ENCODE measurements at places on chromosomes 3 and 15.

GRCh38 chr3:50502225-50502583, 1.2 kb downstream of the CACNA2D2 start:
- no peak for DNase-seq

- no peak for DNase-seq
These were observed 22.0 kb upstream of the PGPEP1L start for GRCh38 chr15:99029341-99030144.

- no peak for DNase-seq
These were observed 29.9 kb upstream of the TTC14 start for GRCh38 chr3:180571831-180572598.

- no peak for DNase-seq
These were observed 530.8 kb downstream of the SHQ1 start for GRCh38 chr3:72317491-72317890.

DNA sequence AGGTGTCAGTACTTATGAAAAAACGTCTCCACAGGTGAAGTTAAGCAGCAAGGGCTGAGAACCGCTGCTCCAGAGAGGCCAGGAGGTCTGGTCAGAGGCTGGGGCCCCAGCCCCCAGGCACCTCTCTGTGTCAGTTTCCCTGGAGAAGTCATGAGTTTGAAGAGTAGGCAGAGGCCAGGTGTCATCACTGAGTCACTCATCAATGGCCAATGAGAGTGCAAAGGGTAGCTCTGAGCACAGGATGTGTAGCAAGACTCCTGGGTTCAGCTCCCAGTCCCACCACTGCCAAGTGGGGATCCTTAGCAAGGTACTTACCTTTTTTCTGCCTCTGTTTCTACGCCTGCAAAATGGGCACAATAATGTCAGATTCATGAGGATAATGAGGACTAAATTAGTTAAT, 47.9 kb downstream of the CORO2B start:
- no peak for DNase-seq

GRCh38 chr3:126888186-126888760, 94.6 kb upstream of the PLXNA1 start:
- DNase-seq: no peak

- DNase-seq: no peak
These were observed 116.9 kb downstream of the DCLK3 start for GRCh38 chr3:36647423-36647853.

GRCh38 chr3:190169243-190169642, 48.5 kb upstream of the P3H2 start:
- no peak for DNase-seq

All from activated gamma-delta T cell (primary cell).